NCI-H774 (cell line): ENCODE measurements at places on chromosomes 7 and 10.
A peak's percentile ranks its signal among the peaks of the same experiment; 100 is the strongest.

- DNase-seq = no peak
Measured at GRCh38 chr7:3569643-3570042, 268.6 kb downstream of the SDK1 start.

GRCh38 chr10:103761075-103761920 lies 94.1 kb downstream of the SH3PXD2A start:
- DNase-seq = peak; percentile 17

- DNase-seq = no peak
Measured at GRCh38 chr10:61024856-61025201, 80.8 kb upstream of the RHOBTB1 start.

- DNase-seq = no peak
Measured at GRCh38 chr7:25028370-25029021, 48.5 kb upstream of the OSBPL3 start.

DNA sequence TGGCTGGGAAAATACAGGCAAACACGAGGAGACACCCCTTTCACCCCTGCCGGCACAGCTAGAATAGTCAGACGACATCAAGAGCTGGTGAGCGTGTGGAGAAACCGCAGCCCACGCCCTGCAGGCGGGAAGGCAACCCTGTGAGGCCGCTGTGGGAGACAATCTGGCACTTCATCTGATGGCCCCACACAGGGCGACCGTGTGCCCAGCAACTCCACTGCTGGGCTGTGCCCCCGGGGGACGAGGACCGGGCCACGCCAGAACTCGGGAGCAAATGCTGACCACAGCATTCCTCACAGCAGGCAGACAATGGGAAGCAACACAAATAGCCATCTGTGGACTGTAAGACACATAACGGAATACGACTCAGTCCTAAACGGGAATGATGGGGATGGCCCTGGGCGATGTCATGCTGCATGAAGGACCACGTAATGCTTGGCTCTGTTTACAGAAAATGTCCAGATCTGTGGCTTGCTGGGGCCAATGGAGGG lies 58.9 kb downstream of the CFAP46 start:
- no peak for DNase-seq

- DNase-seq = no peak
Measured at GRCh38 chr10:27599546-27599945, 95.4 kb downstream of the RAB18 start.

DNA sequence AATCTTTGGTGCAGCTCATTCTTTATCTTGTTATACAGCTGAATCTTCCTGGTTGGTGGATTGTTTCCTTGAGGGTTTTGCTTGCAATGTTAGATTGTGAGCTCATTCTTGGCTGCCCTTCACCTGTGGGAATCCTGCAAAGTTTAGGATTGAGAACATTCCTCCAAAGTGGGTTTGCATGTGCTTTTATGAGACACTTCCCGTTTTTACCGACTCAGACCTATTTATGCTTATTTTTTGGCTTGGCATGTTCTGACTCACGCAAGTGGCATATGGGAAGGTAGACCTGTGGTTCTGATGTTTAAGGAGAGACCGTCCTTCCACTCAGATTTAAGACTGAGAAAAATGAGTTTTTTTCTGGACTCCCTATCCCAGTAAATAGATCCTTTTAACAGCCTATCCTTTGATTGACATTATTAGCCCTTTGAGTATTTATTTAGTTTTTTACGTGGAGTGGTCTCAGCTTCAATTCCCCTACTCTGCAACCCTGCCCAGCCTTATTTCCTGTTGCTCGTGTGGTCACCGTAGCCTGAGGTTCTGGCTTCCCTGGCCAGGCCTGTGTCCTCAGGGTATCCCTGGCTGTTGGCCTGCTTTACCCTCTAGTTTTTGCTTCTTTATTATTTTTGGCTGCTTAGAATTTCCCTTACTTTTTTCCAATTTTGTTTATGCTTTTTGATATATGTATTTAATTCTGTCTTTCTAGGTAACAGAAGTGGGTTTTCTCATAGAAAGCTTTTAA lies 13.4 kb upstream of the PRF1 start:
- DNase-seq = no peak

DNA sequence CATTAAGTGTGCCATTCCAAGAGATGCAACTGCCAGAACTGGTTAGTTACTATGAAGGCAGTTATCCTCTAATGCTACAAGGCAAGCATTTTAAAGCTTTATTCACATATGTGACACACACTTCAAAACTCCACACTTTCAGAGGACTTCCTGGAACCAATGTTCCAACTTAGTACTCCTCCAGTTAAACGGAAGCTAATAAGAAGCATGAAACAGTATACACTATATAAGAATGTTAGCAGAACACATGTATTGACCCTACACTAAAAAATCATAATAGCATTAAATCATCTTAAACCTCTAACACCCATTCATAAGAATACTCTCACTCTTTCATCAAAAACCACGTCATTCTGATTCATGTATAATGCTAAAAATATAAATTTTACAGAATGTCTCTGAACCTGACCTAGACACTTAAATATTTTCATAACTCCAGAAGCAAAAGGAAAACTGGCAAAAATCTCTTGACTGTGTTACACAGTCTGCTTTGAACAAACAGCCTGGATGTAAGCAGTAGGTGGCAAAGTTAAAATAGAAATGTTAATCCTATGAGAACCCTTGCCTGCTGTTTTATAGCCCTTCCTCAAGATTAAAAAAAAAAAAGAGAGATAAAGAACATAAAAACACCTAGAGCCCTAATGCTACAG lies 135.0 kb downstream of the SEMA3C start:
- no peak for DNase-seq

GRCh38 chr7:48781752-48782151 lies 142.6 kb upstream of the CDC14C start:
- DNase-seq = peak; percentile 58

GRCh38 chr7:4132221-4132620 lies 549.9 kb upstream of the FOXK1 start:
- no peak for DNase-seq

- DNase-seq = no peak
Measured at GRCh38 chr7:130695840-130696239, 9.5 kb upstream of the TSGA13 start.
